Heart left ventricle (tissue), 16 donors: ENCODE measurements at places on chromosomes 6 and 20. TPM values are rescaled to one million over a fixed set of nuclear protein-coding genes. Genes with fewer than 3 reads are reported as not detected.
A peak's percentile ranks its signal among the peaks of the same experiment; 100 is the strongest.

The SLCO4A1 gene
- 10.4 TPM for total RNA-seq

The HAO1 gene
- total RNA-seq: not detected

GRCh38 chr6:26234421-26235301 lies 130.3 kb upstream of the BTN3A2 start:
- peak; percentile 43 for DNase-seq

DNA sequence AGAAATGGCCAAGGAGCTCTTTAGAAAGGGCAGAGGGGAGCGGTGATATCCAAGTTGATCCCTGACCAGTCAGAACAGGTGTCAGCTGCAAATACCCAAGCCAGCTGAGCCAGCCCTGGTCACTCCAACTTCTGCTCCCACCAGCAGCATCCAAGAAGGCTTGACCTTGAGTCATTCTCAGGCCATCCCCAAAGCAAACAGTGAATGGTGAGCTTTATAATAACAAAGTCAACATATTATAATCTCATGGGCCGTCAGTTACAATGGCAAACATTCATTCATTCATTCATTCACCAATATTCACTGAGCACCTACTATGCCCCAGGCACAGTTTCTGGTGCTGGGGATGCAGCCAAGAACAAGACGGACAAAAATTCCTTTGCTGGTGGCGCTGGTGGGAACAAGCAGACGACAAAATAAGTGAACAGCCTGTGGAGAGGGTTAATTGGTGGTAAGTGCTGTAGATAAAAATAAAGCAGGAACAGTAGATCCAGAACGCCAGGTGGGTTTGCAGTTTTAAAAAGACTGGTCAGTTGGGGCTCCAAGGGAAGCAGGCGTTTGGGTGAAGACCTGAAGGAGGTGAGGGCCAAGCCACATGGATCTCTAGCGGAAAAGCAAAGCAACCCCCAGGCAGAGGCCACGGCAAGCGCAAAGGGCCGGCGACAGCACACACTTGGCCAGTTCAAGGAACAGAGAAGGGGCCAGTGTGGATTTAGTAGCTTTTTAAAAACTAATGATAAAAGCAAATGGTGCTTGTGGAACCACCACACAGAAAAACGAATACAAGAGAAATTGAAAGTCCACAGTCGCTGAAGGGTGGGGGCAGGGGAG lies 131.8 kb upstream of the PTPN1 start:
- DNase-seq: no peak

- no peak for DNase-seq
Observed at GRCh38 chr6:169592558-169592957, 109.3 kb downstream of the WDR27 start.
